ENCODE measurements at places on chromosomes 12 and 14.

DNA sequence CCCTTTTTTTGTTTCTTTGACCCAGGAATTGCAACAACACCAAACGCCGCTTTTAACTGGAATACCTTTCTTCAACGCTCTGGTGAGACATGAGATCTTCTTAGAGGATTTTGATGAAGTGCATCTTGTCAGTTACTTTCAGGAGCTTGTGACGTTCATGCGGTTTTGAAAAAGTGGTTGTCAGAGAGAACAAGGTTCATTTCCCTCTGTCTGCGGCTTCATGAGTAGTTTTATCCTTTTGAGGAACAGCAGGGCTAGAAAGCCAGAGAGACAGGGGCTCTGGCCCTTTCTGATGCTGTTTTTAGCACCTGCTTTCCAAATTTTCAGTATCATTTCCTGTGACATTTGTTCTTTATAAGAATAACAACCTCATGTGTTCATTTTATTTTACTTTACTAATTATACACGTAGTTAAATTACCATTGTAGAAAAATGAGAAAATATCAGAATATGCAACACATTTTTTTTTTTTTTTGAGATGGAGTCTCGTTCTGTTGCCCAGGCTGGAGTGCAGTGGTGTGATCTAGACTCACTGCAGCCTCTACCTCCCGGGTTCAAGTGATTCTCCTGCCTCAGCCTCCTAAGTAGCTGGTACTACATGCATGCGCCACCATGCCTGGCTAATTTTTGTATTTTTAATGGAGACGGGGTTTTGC, 61.8 kb downstream of the GLT1D1 start:
- DNase-seq, result peak; percentile 43

GRCh38 chr12:57740656-57741412, 2.3 kb upstream of the AGAP2 start:
- DNase-seq, result peak; percentile 91

GRCh38 chr14:103302966-103303365, 31.1 kb upstream of the EIF5 start:
- DNase-seq, result no peak

- DNase-seq, result peak; percentile 38
Measured at GRCh38 chr12:62123721-62124203, 136.4 kb upstream of the USP15 start.

GRCh38 chr12:86523844-86524243, 267.7 kb upstream of the MGAT4C start:
- DNase-seq, result no peak

GRCh38 chr14:55381561-55381960, 30.1 kb downstream of the ATG14 start:
- no peak for DNase-seq

DNA sequence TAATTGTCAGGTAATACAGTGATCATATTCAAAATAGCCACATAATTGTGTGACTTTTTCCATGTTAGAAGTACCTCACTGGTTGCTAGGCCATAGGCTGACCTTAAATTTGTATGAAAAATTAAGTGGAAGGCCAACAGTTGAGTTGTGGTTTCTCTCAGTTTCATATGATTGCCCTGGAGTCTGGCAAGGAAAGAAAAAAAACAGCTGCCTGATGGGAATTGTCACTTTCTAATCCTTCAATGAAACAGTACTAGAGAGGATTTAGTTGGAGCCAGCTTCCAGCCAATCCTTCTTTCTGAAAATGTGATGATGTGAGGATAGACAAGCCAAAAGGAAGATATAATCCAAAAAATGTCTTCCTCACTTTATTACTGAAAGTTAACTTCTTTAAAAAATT, 113.6 kb downstream of the ALX1 start:
- DNase-seq, result no peak

GRCh38 chr14:24329073-24329663, 5.7 kb downstream of the ADCY4 start:
- DNase-seq, result no peak

- no peak for DNase-seq
Measured at GRCh38 chr12:46492471-46493085, 120.0 kb upstream of the SLC38A2 start.

DNA sequence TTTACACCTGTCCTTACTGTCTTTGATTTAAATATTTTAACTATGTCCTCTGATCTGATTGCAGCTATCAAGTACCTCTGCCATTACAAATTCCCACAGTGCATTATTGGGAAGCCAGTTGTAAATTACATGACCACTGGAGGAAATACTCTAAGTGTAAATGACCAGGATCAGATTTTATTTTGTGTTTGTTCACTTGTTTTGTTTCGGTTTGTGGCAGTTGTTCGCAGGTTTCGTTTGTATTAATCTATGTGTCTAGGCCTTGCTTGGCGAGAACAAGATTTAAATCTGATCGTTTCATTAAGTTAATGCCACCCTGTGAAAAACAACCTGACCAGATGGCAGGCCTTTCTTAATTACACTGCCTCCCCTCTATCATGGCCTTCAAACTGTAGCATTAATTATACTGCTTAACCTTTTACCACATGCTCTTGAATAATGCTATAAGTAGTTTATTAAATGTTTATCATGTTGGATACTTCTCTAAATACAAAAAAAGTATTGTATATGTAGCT, 990.1 kb downstream of the TMTC2 start:
- no peak for DNase-seq

DNA sequence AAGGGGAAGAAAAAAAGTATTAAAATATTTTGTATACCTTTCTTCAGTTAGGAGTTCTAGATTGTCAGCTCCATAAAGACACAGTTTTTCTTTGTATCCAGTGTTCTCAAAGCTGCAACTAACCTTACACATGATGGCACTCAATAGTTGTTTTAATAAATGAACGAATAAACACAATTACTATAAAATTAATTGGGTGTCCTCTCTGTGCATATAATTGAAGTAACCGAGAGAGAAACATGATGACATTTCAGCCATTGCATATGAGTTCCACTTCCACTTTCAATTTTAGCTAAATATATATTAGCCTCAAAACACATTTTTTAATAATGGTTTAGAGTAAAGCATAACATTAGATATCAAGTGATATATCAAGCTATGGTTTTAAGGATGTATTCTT, 671.2 kb downstream of the LRFN5 start:
- DNase-seq, result no peak

- DNase-seq, result no peak
Measured at GRCh38 chr14:80618751-80619329, 322.7 kb downstream of the CEP128 start.

- DNase-seq, result no peak
Measured at GRCh38 chr12:108928695-108929094, 48.8 kb downstream of the DAO start.

- no peak for DNase-seq
Measured at GRCh38 chr12:129028844-129029243, 175.6 kb downstream of the GLT1D1 start.

- no peak for DNase-seq
Measured at GRCh38 chr14:21647380-21647779, 6.3 kb upstream of the OR4E2 start.

- DNase-seq, result no peak
Measured at GRCh38 chr12:3483089-3483488, 7.9 kb upstream of the PRMT8 start.

- no peak for DNase-seq
Measured at GRCh38 chr12:6955108-6956020, 4.2 kb downstream of the PTPN6 start.

DNA sequence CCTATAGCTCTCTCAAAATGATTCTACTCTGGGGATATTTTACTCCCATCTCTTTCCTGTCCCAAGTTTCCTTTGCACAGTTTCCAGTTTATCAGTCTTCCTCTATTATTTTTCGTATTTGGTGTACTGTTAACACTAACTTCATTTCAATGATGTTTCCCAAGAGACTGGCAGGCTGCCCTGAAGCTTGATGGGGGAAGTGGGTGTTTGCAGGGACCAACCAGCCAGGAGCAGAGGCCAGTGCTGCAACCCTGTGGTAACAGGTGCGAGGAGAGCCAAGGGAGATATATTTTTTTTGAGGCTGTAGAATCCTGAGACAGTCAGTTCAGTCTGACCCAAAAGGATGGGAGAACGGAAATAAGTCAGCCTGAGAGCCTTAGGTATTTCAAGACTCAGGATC, 11.8 kb upstream of the CEBPE start:
- DNase-seq, result no peak

DNA sequence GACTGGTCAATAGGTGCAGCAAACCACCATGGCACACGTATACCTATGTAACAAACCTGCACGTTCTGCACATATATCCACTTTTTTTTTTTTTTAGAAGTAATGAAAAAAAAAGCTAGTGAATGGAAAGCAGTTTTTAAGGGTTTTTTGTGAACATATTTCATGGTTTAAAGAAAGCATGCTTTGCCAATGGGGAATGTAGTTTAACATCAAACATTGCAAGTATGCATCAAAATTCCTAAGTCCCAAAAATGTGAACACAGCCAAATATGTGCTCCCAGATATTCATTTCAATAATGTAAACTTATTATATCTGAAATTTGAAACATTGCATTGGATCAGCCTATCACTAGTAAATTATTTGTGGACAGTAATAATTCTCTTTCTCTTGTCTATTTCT, 710.4 kb upstream of the FLRT2 start:
- no peak for DNase-seq

DNA sequence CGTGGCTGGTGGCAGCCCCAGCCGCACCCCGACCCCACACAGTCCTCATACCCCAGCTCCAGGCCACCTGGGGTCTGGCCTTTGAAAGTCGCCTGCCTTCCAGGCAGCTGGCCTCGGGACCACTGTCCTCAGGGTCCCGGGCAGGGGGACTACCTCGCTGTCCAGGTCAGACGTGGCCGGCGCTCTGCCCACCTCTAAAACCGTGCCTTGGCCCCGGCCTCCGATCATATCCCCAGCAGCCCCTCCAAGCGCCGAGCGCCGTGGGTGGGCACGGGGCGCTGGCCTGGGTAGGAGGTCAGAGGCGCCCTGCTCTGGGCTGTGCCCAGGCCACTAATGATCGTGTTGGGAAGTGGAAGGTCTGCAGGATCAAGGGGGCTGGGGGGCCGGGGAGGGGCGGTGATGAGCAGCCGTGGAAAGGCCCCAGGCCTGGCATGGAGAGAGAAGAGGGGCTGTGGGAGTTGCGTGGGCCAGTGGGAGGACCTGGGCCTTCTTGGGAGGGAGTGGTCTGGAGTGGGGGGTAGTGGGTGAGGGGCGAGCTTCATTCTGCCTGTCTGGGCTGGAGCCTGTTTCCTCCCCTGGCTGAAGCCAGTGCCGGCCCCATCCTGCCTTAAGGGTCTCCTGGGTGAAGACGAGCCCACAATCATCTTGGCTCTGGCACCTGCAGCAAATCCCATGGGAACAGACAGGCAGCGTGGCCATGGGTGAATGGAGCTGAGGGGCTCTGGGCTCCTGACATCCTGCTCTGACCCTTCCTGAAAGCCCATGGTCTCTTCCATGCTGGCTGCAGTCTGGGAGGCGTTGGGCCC, 4.9 kb downstream of the TMEM121 start:
- no peak for DNase-seq

DNA sequence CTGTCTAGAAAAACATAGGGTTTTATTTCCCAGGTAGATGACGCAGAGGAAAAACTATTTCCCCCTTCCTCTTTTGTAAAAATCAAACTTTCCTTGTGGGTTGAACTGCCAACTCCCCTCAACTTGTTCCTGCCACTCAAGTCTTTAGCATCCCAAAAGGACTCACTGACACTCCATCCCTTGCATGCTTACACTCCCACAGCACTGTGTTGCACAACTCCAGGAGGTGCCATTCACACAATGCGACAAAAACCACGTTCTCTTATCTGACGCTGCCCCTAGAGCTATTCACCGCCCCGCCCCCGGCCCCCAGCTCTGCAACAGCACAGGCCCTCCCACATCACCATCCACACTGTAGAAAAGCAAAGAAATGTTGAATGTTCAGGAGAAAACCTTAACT, 16.9 kb upstream of the STON2 start:
- no peak for DNase-seq

DNA sequence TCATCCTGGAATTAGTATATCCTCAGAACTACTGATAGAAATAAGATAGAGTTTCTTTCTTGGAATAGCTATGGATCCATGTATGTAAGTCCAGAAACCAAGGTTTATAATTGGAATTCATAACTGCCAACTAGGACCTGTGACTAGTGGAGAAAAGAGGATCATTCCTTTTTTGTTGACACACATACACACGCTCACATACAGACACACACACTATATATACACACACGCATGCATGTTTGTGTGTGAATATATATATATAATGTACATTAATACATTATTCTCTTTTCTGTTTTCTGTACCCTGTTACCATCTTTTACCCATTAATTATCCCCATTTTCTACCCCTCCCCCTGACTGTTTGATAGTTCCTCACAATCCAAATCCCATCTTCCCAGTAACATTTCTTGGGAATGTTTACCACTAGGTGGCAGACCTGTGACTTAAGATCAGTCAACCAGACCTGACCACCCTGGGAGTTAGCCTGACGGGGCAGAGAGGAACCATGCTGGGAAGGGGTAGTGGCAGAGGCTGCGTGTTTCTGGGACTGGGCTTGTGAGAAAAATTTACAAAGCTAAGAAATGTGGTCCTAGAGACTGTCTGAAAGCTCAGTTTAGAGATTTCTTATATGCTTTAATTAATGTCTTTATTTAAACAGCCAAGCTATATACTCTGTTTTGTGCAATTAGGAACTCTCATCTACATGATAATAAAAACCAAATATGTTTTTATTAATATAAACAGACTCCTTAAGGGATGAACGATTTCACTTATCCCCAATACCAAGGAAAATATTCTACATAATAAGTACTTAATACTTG, 308.0 kb downstream of the PPFIA2 start:
- DNase-seq, result no peak

DNA sequence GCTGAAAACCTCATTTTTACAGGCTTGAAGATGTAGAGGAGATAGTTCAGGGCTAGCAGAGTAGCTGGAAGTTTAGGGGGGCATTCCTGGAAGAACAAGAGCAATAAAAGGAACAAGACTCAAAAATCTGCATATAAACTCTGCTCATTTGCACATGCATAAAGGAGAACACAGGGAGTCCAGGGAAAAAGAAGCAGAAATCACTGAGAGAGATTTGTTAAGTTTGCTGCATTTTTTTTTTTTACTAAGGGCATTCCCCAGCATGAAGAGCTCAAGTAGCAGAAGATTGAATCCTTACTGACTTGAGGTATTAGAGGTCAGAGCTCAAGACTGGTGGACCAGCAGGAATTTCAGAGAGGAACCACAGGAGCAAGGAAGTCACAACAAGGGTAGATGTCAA, 28.2 kb upstream of the BCL11B start:
- DNase-seq, result no peak

DNA sequence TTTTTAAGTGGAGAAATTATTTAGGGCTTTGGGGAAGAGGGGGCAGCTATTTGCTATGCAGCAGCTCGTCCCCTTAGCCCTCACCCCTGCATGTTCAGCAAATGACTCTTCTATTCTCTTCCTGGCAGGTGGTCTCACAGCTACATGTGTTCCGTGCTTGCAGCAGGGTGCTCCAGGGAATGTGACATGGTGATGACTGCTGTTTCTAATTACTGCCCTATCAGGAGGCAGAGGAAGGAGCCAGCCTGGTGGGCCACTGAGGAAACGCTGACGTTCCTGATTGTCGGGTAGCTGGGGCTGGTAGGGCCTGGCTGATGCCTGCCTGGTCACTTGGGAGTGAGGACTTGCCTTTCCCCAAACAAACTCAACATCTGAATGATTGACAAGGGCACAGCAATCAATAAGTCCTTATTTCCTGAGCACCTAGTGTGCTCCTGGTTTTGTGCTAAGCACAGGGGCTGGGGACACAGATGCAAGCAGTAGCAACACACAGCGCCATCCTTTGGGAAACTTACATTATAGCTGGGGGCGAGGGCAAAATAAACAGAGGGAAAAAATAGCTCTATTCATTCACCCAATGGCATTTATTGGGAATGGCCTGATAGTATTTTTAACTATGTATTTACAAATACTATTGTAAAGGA, 377.8 kb downstream of the FUT8 start:
- DNase-seq, result no peak
